Progenitor cell of endocrine pancreas (in vitro differentiated cells): ENCODE measurements at places on chromosomes 12 and 14.

DNA sequence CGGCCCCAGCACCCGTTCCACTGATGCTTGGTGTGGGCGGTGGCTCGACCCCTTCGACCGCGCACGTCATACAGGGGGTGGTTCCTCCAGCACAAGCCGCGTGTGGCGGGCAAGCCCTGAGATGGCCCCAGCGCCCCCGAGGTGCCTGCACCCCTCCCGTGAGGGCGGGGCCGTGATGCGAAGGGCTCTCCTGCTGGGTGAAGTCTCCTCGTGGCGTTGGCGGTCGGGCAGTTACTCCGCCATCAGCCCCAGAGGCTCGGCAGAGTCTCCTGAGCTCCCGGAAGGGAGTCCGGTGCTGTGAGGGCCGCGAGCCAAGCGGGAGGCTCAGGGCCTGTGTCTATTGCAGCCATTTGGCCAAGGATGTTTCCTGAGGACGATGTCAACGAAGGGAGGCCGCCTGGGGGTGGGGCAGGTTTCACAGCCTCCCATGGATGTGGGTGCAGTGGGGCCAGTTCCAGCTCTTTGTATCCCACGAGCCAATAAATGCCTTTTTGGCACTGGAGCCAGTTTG, 78.1 kb upstream of the GALNT9 start:
- DNase-seq, result no peak

GRCh38 chr12:105279460-105280056, 43.6 kb upstream of the APPL2 start:
- DNase-seq, result no peak

- DNase-seq, result no peak
These were observed 47.6 kb upstream of the PKP2 start for GRCh38 chr12:32944195-32944594.

- DNase-seq, result no peak
These were observed 242.1 kb downstream of the CACNA1C start for GRCh38 chr12:2294651-2295475.

- no peak for DNase-seq
These were observed 57.3 kb downstream of the DAD1 start for GRCh38 chr14:22531451-22532344.

DNA sequence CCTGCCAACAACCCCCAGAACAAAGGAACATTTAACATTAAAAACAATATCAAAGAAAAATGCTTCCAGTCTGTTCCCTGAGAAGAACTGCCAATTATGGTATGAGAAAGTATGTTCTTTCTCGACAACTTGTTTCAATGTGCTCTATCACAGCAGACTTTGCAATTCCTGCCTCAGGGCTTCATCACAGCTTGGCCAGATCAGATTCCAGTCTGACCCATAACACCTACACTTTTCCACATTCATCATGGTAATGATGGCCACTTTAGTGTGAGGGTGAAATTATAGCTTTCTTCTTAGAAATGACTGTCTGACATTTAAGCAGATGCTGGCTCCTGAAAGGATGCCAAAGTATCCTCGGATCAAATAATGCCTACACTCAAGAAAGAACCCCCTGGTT, 17.0 kb downstream of the NEK9 start:
- no peak for DNase-seq

GRCh38 chr12:109541413-109541726, 31.9 kb downstream of the MMAB start:
- DNase-seq, result no peak

GRCh38 chr14:92510972-92511371, 2.6 kb upstream of the RIN3 start:
- DNase-seq, result no peak

DNA sequence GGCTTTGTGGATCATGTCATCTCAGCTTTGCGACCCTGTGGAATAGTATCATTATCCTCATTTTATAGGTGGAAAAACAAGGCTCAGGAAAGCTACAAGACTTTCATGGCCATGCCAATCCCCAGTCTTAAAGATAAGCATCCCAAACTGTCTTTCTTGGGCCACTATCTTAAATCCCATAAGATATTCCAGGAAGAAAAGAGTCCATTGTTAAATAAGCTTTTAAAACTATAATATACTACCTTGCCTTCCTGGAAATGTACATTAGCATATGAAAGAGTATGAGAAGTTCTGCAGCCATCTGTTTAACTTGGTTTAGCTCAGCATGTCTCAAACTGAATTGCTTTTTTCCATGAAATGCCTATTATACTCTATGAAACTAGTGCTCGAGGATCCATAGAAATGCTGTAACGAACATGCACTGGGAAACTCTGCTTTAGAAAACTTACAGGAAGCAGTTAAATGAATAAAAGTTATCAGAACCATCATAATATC, 77.1 kb downstream of the B4GALNT3 start:
- no peak for DNase-seq

DNA sequence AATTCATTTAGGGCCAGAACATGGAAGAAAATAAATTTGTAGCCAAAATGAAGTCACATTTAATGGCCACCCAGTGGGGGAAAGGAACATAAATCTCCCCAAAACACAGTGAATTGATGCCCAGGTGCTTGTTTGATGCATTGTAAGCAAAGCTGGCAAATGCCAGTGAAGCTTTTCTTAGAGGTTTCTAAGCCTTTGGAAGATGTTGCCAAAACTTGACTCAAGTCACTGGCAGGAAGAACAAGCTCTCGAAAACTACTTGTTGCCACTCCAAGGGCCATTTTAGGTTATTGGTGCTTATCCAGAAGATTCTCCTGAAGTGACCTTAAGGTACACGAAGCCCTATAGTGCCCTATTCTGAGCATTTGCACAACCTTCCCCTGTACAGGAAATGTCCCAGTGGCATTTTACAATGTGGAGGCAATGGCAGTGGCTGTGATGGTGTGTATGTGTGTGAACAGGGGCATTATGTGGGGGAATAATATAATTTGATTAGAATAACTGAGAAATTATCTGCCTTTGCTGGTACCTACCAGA, 89.5 kb upstream of the NOVA1 start:
- DNase-seq, result no peak

DNA sequence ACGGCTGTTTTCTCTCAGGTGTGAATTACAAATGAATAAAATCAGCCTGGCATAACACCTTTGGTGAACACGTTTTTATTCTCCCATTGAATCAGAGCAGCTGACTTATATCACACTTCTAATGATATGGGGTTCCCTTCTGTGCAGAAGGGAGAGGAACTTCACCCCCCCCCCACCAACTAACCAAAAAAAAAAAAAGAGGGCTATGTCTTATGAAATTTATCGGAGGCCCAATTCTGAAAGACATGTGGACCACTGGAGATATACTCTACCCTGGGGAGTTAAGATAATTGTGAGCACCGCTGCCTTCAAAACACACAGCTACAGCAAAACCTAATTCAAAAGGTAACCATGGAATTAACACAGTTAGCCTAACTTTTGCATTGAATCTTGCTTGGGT, 4.6 kb downstream of the BCL11B start:
- DNase-seq, result no peak

DNA sequence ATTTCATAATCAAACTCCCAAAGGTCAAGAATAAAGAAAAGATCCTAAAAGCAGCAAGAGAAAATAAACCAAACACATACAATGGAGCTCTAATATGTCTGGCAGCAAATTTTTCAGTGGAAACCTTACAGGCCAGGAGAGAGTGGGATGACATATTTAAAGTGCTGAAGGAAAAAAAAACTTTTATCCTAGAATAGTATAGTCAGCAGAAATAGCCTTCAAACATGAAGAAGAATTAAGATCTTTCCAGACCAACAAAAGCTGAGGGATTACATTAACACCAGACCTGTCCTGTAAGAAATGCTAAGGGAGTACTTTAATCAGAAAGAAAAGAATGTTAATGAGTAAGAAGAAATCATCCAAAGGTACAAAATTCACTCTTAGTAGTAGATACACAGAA, 215.7 kb upstream of the IGF1 start:
- no peak for DNase-seq

DNA sequence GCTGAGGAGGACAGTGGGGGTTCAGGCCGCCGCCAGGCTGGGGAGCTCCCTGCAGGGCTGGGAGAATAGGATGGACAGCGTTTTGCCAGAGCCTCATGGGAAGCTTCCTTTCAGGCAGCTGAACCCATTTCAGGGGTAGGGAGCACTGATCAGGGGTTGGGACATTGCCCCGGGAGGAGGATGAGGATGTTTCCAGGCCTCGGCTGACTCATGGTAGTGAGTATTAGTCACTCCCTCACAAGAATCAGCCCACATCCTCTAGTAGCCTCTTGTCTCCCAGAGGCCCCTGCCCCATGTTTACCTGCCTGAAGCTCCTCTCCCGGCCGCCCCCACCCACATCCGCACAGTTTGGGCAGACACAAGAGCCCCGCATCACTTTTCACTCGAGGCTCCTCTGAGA, 89.8 kb downstream of the ZFP36L1 start:
- no peak for DNase-seq
